ENCODE measurements at places on chromosomes 13 and 19.

DNA sequence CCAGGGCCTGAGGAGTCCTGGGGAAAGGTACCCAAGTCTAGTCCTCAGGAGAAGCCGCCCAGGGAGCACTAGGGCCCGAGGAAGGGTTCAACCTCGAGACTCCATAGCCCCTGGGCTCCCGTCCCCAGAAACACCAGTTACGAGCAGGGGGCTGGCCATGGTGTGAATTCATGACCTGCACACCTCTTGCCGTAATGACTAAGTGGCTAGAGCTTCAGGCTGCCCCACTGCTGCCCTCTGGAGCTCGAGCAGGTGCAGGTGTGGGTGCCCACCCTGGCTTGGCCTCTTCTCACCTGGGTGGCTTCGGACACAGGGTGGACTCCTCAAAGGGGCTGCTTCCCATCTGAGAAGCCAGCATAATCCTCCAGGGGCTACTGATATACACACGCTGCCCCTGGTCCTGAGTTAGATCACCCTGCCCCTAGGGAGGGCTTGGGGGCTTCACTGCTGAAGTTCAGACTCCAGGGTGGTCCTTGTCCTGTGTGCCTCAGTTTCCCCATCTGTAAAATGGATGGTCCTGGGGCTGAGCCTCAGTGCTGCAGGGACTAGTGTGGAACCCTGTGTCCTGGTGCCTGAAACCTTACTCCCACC, 13.6 kb downstream of the SPC24 start:
- no peak for DNase-seq

GRCh38 chr13:33108620-33109019, 92.4 kb downstream of the KL start:
- DNase-seq: no peak

GRCh38 chr13:98333486-98333885, 156.4 kb upstream of the RNF113B start:
- DNase-seq: no peak

- DNase-seq: peak; percentile 95
These were observed 32.5 kb downstream of the MCF2L start for GRCh38 chr13:113001241-113002140.

DNA sequence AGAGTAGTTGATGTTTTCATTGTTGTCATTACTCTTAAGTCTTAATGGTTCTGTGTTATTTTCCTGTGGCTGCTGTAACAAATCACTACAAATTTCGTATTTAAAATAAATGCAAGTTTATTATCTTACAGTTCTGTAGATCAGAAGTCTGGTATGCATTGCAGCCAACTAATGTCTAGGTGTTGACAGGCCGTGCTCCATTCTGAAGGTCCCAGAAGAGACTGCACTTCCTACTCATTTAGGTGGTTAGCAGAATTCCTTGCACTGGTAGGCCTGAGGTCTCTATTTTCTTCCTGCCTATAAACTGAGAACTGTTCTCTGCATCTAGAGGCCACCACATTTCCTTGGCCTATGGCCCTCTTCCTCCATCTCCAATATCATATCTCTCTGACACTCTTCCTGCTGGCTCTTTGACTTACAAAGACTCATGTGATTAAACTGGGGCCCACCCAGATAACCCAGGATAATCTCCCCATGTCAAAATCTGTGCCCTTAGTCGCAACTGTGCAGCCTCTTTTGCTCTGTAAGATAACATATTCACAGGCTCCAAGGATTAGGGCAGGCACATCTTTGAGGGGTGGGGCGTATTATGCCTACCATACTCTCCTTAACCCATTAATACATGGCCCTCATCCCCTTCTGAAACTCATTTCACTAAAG, 468.4 kb downstream of the FOXO1 start:
- DNase-seq: no peak

- DNase-seq: no peak
These were observed 43.4 kb upstream of the MEDAG start for GRCh38 chr13:30862707-30863106.

DNA sequence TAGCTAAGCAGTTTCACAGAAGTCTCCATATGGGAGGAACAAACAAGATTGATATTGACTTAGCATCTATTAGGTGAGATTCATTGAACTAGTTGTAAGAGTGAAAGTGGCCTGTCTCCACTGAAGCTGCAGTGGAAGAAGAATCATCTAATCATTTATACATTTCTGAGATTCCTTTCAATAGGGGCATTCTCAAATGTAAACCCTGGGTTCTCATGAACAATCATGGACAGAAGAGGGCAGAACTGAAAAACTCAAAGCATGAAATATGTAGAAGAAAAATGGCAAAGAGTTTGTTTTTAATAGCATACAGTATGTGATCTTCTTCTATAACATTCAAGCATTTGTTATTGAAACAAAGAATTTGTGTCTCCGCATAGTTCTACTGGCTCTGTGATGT, 17.6 kb upstream of the POSTN start:
- no peak for DNase-seq

DNA sequence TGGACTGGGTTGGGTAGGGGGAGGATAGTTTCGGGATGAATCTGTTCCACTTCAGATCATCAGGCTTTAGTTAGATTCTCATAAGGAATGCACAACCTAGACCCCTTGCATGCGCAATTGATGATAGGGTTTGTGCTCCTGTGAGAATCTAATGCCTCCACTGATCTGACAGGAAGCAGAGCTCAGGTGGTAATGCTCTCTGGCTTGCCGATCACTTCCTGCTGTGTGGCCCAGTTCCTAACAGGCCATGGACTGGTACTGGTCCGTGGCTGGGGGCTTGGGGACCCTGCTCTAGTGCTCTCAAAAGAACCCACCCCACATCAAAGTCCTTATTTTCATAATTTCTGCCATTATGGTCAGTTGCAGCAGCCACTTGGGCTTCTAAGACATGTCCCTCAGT, 30.1 kb downstream of the DNAJC3 start:
- DNase-seq: no peak

DNA sequence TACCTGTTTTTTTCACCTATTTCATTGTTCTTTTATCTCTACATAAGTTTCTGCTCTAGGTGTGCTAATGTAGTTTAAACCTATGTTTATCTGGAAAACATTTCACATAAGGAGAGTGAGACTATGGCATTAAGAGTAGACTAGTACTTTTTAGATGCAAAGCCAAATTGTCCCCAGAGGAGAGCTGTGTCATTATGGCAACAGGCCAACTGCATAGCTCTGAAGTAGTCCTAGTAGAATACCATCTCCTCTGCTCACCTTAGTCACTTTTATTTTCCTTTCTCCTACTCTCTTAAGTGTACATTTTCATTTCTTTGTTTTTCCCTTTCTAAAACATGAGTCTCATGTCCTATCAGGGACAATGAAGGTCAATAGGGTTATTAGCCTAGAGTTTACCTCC, 123.1 kb downstream of the ITGBL1 start:
- no peak for DNase-seq

DNA sequence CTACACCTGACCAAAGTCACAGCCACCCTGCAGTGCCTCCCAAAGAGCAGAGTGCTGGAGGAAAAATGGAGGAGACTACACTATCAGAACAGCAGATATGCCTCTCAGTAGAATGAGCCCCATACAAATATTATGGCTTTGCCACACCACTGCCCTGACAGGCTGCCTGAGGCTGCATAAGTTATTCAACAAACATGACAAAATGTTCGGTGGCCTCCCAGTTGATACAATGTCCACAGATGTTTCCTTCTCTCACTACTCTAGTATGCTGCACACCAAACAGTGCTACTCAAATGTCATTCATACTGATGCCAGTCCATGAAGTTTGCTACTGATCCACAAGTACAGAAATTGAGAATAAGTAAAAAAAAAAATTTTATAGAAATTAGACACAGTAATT, 41.0 kb downstream of the N4BP2L2 start:
- no peak for DNase-seq

GRCh38 chr13:37094840-37095239, 10.6 kb downstream of the CSNK1A1L start:
- DNase-seq: no peak

DNA sequence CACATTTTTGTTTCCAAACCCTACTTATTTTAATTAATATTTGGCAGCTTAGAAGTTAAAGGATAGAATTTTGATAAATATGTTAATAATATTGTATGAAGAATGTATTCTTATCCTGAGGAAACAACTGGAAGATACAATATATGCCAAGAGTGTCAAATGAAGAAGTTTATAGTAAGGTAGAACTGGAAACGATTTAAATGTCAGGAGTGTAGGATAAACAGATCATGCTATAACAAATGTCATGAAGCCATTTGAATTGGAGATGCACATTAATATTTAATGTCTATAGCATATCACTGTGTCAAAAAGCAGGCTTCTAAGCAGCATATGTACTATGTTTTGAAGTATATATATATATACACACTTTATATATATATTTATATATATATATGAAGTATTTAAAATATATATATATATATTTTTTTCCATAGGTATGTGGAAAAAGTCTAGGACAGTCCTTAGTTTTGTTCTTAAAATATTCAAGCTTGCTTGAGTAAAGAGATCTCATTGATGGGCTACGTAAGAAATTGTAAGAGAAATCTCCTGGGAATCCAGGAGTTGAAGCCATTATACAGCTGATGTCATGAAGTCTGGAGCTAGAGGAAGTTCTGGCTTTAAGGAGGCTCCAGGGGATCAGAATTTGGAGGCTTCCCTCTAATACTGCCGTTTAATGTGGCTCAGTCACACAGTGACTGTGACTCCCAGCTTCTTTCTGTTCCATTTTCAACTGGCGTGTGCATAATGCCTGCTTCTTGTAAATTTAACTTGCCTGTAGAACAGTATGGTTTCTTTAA, 79.9 kb upstream of the MYCBP2 start:
- no peak for DNase-seq

- DNase-seq: no peak
These were observed 9.4 kb upstream of the USPL1 start for GRCh38 chr13:30608364-30608763.

DNA sequence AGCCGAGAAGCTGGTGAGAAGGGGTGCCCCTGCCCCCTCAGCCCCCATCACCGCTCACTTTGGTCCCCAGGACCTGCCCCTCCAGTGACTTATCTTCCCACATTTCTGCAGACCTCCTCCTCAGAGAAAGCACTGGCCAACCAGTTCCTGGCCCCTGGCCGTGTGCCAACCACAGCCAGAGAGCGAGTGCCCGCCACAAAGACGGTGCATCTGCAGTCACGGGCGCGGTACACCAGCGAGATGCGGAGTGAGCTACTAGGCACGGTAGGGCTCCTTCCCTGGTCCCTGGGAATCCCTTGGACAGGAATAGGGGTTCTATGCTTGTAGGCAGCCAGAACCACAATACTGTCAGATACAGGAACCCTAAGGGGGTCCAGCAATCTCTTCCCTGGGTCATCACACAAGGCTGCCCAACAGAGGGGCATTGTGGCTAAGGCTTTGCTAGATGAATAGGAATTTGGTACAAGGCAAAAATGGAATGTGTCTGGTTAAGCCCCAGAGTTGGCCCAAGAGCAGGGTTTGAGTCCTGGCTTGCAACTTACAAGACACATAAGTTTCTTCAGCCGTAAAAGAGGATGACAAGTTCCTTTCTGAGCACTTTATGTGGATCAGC, 1.0 kb downstream of the USE1 start:
- DNase-seq: no peak

- DNase-seq: no peak
These were observed 3.2 kb downstream of the ELAVL1 start for GRCh38 chr19:8001995-8002849.

- DNase-seq: no peak
These were observed 545 bp downstream of the NACC1 start for GRCh38 chr19:13118424-13119193.

DNA sequence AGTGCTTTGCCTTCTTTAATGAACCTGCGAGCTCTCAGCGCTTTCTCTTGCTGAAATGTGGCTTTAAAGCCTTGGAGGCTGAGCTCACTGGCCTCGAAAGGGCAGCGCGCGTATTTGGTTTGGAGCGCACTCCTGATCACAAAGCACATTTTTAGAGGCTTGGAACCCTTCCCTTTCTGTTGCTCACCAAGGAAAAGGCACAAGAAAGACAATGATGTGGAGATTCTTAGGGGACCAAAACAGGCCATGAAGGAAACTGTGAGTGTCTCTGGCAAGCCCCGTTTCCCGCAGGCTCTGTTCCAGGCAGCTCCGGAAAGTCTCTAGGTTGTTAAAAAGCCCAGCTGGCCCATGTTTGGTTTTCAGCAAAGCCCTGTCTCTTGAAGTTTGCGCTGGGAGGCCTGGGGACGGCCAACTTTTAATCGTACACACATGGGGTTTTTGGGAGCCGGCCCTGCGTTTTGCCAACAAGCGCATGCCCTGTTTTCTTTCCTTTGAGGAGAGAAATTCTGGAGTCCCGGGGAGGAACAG, 9.4 kb upstream of the SPC24 start:
- no peak for DNase-seq

DNA sequence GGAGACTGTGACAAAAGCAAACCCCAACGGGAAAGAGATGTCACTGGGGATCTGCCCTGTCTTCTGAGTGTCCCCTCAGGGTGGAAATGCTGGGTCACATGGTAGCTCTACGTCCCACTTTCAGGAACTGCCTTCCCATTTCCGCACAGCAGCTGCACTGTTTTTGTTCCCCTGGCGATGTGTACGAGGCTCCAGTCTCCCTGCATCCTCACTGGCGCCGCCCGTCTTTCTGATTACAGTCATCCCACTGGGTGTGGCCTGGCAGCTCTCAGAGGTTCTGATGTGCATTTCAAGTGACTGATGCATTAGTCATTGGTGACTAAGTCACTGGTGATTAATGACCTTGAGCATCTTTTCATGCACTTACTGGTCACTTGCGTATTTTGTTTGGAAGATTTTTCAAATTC, 21.2 kb downstream of the PCID2 start:
- DNase-seq: no peak

DNA sequence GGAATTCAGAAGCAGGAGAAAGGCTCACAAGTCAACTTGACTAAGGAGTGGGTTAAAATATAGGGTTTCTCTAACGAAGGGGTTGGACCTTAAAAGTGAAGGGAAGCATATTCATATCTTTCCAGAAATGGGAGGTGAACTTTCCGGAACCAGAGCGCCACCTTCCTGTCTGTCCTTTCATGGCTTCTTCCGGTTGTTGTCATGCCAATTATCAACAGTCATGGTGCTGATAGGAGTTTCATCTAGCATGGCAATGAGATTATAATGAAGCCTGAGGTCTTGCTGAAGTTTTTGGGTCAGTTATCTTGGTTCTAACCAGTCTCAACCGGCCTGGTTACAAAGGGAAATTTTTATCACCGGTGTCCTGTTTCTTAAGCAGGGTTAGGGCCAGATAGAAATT, 162.9 kb upstream of the NBEA start:
- no peak for DNase-seq

DNA sequence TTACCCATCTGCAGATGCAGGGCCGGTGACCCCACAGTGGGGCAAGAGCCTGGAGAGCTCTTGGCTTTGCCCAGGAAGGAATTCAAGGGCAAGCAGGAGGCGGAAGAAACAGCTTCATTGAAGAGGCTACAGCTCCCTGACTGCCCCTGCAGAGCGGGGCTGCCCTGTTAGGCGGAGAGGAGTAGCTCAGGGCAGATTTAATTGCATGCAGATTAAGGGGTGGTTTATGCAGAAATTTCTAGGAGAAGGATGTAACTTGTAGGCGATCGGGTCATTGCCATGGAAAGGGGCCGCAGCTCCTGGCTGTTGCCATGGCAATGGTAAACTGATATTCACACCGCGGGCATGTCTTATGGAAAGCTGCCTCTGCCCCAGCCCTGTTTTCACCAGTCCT, 94.1 kb downstream of the ATP11A start:
- DNase-seq: no peak
